NCI-H187 (cell line): ENCODE measurements at places on chromosomes 2 and 18.

DNA sequence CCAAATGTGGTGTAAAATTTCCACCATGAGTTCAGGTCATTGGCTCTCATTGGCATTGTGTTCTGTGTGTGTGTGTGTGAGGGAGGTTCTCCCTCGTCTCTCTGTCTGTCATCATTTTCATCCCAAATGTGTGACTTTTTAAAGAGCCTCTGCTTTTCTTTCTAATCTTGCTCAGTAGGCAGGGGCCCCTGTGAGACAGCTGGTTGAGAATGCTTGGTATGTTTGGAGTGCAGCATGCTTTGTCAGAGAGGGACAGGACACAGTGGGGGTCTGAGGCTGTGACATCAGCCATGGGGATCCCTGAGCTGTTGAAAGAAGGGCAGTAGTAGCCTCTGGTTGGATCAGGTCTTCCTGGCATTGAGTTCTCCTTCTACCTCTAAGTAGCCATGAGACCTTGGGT, 10.6 kb downstream of the PTPRM start:
- no peak for DNase-seq

- DNase-seq = no peak
Observed at GRCh38 chr18:8379187-8379941, 229.9 kb upstream of the RAB12 start.

DNA sequence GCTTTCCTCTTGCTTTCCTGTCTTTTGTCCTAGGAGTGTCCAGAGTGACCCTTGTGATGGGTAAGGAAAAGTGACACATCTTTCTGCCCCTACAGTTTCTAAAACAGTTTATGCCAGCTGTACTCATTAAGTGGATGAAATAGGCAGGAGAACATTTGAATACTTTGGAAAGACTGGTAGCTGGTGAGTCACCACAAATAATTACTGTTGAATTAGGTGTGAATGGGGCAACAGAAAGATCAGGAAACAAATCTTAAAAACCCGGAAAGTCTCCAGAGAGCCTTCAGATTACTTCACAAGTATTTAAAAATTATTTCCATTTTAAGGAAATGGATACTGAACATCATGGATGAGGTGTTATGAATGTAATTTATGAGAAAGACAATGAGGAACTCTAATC, 278.5 kb downstream of the CLIP4 start:
- no peak for DNase-seq

DNA sequence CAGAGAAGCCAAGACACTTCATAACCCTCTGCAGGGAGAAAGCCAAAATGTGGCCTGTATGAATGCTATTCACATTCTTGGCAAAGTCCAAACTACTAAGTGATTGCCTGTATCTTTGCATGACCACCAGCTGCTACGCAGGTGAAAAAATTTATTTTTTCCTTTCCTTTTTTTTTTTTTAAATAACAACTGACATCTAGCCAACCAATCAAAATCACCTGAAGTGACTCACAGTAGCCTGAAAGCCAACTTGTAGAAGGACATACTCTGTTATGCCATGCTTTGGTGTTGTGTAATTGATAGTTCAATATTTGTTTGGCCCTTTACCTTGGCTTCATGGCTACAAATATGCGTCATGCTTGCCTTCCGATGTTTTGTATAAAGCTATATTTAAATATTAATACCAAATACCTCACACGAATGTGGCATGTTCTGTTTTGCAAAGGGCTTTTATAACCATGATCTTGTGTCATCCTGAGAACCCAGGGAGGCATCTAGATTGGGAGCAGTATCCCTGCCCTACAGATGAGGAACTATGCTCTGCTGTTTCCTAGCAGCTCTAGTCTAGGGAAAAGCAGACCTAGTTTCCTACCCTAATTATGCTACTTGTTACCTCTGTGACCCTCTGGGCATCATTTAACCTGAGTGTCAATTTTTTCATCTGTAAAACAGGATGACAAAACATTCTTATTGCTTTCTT, 102.1 kb downstream of the MYOM1 start:
- DNase-seq = no peak

- DNase-seq = no peak
Observed at GRCh38 chr2:43179942-43180341, 46.5 kb downstream of the ZFP36L2 start.
